Sigmoid colon (tissue), 7 donors: ENCODE measurements at places on chromosomes 5 and 9. TPM values are rescaled to one million over a fixed set of nuclear protein-coding genes. Genes with fewer than 3 reads are reported as not detected.

STK32A gene
- polyA plus RNA-seq, result under 0.01 TPM

MARCOL gene
- polyA plus RNA-seq, result not detected

F2RL2 gene
- polyA plus RNA-seq, result not detected

CFAP90 gene
- polyA plus RNA-seq, result not detected

PSIP1 gene
- 10.9 TPM for polyA plus RNA-seq

ACOT12 gene
- polyA plus RNA-seq, result not detected

CNTLN gene
- 0.92 TPM for polyA plus RNA-seq

PCDHA13 gene
- not detected for polyA plus RNA-seq

GFI1B gene
- 0.87 TPM for polyA plus RNA-seq

SPINK1 gene
- polyA plus RNA-seq, result 537 TPM

DAB2IP gene
- polyA plus RNA-seq, result 25.8 TPM

CDKN2A gene
- 2.5 TPM for polyA plus RNA-seq

DAP gene
- 111 TPM for polyA plus RNA-seq

LCN10 gene
- 9.2 TPM for polyA plus RNA-seq

SPINK4 gene
- polyA plus RNA-seq, result 1,105 TPM

GABRA1 gene
- not detected for polyA plus RNA-seq

OSMR gene
- polyA plus RNA-seq, result 12.4 TPM

FNBP1 gene
- 12.5 TPM for polyA plus RNA-seq

CORO2A gene
- 39.6 TPM for polyA plus RNA-seq

FBXL7 gene
- 3.6 TPM for polyA plus RNA-seq

NME5 gene
- not detected for polyA plus RNA-seq

ANKRD34B gene
- 0.01 TPM for polyA plus RNA-seq

S1PR3 gene
- 0.23 TPM for polyA plus RNA-seq

FGF10 gene
- polyA plus RNA-seq, result 8.4 TPM

FGF18 gene
- polyA plus RNA-seq, result 0.36 TPM

CCL28 gene
- polyA plus RNA-seq, result 18.3 TPM

MAN1B1 gene
- 52.0 TPM for polyA plus RNA-seq

ADCY2 gene
- polyA plus RNA-seq, result 0.69 TPM

FGFR4 gene
- 4.9 TPM for polyA plus RNA-seq

PLAC8L1 gene
- not detected for polyA plus RNA-seq

PTTG1 gene
- polyA plus RNA-seq, result 15.0 TPM

GDNF gene
- 0.23 TPM for polyA plus RNA-seq

CDX1 gene
- 330 TPM for polyA plus RNA-seq

FOXD4L3 gene
- polyA plus RNA-seq, result not detected

SLC9A3 gene
- 51.3 TPM for polyA plus RNA-seq

LARP1 gene
- polyA plus RNA-seq, result 15.5 TPM

C5orf34 gene
- not detected for polyA plus RNA-seq

SLC6A18 gene
- 0.07 TPM for polyA plus RNA-seq

ORM1 gene
- not detected for polyA plus RNA-seq

IL5 gene
- not detected for polyA plus RNA-seq

KIAA0825 gene
- polyA plus RNA-seq, result 0.48 TPM

MAMDC4 gene
- 25.3 TPM for polyA plus RNA-seq

PLEKHG4B gene
- not detected for polyA plus RNA-seq
